NCI-H69 (cell line): ENCODE measurements at places on chromosomes 1 and 21.

- no peak for DNase-seq
These were observed 10.0 kb downstream of the MRPS6 start for GRCh38 chr21:34083357-34083756.

- peak; percentile 62 for DNase-seq
These were observed 12.3 kb downstream of the ATP2B4 start for GRCh38 chr1:203638950-203639349.

GRCh38 chr21:33510826-33511225 is 19.3 kb upstream of the DNAJC28 start:
- no peak for DNase-seq

DNA sequence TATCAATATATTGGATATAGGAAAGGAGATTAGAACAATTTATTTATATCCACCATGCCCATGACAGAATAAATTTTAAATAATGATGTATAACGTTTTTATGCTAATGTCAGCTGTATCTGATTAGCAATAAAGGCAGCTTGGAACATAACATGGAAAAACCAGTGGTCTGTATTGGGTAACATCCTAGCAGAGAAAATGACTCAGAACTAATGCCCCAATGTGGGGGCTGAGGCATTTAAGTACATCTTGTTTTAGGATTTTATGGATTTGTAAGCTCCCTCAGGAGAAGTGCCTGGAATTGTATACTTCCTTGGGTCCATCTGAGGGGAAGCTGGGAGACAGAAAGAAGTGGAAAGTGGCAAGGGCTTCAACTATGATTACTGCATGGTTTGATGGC is 82.3 kb downstream of the HMCN1 start:
- no peak for DNase-seq

- DNase-seq = no peak
These were observed 5.2 kb downstream of the POFUT2 start for GRCh38 chr21:45282283-45283034.

GRCh38 chr1:89121641-89122040 is 4.3 kb downstream of the GBP2 start:
- DNase-seq = no peak

- DNase-seq = no peak
These were observed 365.5 kb upstream of the SGIP1 start for GRCh38 chr1:66168467-66168887.

DNA sequence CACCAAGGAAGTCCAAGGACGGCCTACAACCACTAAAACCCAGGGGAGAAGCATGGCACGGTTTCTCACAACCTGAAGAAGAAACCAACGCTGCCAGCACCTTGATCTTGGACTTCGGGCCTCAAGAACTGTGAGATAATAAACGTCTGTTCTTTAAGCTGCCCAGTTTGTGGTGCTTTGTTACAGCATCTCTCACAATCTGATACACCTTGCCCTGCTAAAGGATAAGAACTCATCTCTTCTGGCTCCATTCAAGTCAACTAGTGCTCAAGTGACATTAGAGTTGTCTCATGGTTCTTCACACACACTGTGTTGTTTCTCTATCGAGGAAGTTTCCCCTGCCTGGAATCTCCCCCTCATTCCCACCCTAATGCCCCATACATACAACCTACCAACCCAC is 314.4 kb upstream of the RUNX1 start:
- no peak for DNase-seq

- peak; percentile 64 for DNase-seq
These were observed 5.0 kb upstream of the KIAA0040 start for GRCh38 chr1:175197531-175197930.

GRCh38 chr1:20320704-20321103 is 30.0 kb downstream of the VWA5B1 start:
- no peak for DNase-seq

DNA sequence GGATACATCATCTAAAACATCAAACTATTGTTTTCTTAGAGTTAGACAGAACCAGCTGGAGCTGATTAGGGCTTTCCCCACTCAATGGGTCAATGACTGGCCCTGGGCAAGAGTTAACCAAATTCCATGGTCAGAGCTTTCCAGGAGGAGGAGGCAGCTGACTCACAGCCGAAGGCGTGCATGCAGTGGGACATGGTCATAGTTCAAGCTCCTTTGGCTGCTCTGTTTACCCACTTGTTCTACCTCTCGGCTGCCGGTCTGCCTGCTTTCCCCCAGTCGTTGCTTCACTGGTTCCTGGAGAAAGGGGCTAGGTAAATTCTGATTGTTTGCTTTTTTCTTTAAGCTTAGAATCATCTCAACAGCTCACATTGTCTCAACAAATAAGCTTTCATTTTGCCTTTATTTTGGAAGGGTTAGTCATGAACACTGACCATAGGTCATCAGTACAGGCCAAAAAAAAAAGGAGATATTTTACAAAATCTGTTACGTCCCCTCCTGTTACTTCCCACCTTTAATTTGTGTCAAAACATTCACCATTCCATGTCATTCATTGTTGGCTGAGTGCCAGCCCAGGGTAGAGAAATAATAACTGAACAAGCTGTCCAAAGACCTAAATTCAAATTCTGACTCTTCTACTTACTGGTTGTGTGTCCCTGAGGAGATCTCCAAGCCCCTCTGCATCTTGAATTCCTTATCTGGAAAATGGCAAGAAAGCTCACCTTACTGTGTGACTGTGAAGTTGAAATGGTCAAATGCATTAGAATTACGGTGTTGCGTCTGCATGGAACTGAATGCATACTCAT is 12.0 kb downstream of the MAB21L3 start:
- no peak for DNase-seq

- DNase-seq = no peak
These were observed 100.6 kb upstream of the SLC5A9 start for GRCh38 chr1:48121955-48122354.

- DNase-seq = peak; percentile 55
These were observed 363.6 kb downstream of the PBX1 start for GRCh38 chr1:164922585-164922984.

DNA sequence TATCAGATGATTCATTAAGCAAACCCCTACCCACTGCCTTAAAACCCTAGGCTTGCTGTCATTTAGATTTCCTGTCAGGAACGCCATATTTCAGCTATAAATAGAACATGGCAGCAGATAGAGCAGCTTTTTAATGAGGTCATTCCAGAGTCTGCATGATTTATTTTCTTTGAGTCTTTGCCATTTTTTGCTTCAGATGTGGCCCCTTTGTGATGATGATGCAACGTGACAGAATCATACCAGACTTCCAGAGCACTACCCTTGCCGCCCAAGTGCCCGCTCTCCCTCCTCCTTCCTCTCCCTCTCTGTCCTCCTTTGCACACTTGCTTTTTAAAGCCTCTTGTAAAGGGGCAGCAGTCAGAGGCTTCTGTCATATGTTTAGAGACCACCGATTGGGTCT is 55.5 kb upstream of the TRIM67 start:
- peak; percentile 22 for DNase-seq

- peak; percentile 78 for DNase-seq
These were observed 7.4 kb upstream of the DEGS1 start for GRCh38 chr1:224175617-224176016.

DNA sequence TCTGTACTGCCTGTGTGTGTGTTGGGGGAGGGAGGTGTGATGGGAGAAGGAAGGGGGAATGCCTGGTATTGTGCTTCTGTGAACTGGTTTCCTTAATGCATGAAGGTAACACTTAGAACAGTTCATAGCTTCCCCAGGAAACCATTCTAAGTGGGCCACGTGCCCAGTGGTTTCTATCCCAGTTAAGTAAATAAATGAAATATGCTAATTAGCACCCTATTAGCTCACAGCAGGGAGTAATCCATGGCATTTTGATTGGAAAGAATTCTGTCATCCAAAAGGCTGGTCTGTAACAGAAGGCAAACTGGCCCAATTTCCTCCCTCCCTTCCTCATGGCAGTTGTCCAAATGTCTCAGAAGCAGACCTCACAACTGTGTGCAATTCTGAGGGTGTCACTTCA is 199.3 kb downstream of the TTLL7 start:
- peak; percentile 89 for DNase-seq

GRCh38 chr1:107997866-107998265 is 32.9 kb upstream of the VAV3 start:
- no peak for DNase-seq

- DNase-seq = no peak
These were observed 37.8 kb downstream of the LPAR3 start for GRCh38 chr1:84855168-84855567.

DNA sequence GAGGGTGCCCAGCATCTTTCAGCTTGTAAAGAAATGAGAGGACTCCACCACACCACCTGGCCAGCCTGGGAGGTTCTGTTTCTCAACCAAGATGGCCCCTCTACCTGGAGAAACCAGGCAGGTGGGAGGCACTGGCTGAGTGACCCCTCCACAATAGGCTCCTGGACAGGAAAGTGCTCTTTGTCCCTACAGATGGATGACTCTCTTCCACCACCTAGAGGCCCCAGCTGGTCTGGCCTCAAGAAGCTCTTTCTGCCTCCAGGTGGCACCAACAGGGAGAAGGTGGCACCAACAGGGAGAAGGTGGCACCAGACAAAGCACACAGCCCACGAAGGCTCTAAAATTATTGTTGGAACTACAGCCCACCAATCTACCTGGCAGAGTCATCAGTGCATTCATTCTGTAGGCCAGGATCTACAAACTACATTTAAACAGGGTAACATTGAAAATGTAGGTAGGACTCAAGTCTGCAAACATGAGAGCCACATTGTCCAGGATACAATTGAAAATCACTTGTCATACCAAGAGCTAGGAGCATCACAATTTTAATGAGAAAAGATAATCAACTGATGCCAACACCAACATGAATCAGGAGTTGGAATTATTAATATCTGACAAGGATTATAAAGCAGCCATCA is 14.4 kb downstream of the TMPRSS3 start:
- DNase-seq = peak; percentile 85

DNA sequence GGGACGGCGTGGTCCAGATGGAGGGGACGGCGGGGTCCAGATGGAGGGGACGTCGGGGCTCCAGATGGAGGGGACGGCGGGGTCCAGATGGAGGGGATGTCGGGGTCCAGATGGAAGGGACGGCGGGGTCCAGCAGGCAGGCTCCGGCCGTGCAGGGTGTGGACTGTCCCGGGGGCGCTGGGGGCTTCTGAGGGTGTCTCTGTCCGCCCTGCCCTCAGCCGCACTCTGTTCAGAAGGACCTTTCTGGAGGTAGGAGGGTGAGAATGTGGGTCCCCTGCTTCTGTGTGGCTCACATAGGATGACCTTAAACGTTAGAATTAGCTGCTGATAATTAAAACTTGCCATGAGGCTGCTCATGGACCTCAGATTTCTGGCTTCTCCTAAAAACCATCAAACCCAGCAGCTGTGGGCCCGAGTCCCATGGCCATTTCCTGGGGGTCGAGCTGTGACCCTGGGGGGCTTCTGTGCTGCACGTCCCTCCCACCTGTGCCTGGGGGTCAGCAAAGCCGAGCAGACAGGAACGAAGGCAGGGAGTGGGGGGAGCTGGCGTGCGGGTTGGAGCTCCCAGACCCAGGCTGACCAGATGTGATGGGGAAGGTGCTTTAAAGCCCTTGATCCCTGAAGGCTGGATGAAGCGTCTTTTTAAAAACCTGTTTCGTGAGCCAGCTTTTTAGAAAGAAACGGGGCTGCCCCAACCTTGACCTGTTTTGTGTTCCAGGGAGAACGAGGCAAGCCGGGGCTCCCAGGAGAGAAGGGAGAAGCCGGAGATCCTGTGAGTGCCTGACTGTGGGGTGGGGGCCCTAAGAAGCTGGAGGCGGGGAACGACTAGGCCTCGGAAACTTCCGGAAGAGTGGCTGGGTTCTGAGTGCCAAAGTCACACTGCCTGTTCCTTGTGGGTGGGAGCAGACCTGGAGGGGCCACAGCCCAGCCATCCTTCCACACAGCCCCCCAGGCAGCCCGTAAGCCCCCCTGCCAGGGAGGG is 7.1 kb downstream of the COL6A1 start:
- no peak for DNase-seq

DNA sequence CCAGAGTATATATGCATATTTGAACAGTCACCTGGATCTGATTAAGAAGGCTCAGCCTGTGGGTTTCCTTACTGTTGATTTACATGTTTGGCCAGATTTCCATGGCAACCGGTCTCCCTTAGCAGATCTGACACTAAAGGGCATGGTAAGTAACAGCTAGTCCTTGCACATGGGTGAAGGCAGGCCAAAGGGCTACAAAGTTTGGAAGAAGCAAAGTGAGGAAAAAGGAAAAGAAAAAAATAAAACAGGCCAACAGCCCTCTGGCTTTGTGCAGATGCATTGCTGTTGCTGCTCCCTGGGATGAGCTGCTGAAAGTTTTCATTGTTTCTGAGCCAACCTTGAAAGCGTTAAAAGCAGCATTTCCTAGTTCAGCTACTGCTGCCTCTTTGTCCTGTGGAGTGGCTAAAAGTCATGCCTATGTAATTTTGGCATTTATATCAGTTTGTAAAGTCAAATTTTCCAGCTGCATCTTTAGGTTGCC is 176.5 kb upstream of the HOOK1 start:
- DNase-seq = no peak

DNA sequence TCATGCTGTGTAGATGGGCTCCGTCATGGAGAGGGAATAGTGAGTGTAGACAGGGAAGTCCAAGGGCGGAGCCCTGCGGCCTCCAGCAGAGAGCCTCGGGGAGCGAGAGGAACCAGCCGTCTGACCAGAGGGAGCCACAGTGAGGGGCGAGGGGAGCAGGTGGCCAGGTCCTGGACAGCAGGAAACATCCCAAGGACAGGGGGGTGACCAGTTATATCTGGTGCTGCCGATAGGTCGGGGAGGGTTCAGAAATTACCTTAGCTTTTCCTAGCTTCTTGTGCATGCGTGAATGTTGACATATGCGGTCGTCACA is 46.5 kb downstream of the TRAPPC10 start:
- peak; percentile 64 for DNase-seq

DNA sequence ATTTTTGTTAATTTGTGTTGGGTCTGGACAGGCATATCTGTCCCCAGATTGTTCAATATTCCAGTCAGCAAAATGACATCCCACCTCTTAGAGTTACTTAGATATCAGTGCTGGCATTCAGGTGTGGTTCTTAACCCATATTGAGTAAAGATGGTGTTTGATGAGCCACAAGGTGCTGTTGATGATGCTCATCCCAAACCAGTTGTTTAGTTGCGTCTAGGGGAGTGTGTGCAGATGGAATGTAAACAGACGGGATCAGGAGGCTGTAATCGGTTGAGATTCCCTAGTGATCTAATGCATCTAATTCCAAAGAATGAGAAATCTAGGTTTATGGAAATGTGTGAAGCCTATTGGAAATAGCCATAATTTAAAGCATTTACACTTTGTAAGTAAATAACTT is 1.1 kb downstream of the HOOK1 start:
- DNase-seq = peak; percentile 40

DNA sequence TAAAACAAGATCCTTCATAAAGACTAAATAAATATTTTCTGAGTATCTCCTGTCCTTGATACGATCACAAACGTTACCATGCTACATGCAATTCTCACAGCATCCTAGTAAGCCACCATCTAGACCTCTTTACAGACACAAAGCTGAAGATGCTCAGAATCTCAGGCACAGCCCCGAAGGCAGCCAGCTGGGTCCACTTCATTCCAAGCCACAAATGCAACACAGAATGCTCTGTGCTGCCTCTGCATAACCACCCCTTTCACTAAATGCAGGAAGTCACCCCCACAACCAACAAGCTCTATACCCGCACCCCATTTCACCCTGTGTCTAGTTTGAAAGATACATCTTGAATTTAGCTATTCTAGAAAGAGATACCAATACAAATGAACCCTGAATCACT is 12.9 kb downstream of the RCAN1 start:
- peak; percentile 41 for DNase-seq
